ENCODE measurements at places on chromosomes 6 and 20. TPM values are rescaled to one million over a fixed set of nuclear protein-coding genes. Genes with fewer than 3 reads are reported as not detected.

Gene MLN
- not detected for total RNA-seq

Gene PERP
- 82.3 TPM for total RNA-seq

Gene LAMA4
- total RNA-seq: 129 TPM

Gene SLC2A10
- total RNA-seq: 26.9 TPM

Gene RSPH9
- total RNA-seq: not detected

Gene PLCB4
- 13.0 TPM for total RNA-seq

Data from breast epithelium (tissue), 4 donors.